ENCODE measurements at places on chromosomes 2 and 18.

DNA sequence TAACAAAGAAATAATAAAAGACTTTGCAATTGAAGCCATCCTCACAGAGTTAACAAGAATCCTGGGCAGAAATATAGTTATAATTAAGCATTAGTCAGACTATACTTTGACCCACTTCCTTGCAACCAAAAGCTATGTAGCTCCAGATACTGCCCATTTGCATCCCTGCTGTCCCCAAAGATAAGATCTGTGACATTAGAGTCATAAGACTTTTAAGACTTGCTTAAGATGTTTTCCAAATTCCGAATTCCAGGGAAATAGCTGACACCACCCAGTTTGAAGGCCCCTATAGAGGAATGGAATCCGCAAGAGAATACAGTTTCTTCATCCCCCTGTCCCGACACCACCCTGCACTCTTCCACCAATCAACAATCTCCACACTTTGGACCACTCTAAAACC lies 69.5 kb upstream of the TLK1 start:
- DNase-seq: no peak

- no peak for DNase-seq
Measured at GRCh38 chr2:27171351-27171848, 22.6 kb downstream of the TCF23 start.

DNA sequence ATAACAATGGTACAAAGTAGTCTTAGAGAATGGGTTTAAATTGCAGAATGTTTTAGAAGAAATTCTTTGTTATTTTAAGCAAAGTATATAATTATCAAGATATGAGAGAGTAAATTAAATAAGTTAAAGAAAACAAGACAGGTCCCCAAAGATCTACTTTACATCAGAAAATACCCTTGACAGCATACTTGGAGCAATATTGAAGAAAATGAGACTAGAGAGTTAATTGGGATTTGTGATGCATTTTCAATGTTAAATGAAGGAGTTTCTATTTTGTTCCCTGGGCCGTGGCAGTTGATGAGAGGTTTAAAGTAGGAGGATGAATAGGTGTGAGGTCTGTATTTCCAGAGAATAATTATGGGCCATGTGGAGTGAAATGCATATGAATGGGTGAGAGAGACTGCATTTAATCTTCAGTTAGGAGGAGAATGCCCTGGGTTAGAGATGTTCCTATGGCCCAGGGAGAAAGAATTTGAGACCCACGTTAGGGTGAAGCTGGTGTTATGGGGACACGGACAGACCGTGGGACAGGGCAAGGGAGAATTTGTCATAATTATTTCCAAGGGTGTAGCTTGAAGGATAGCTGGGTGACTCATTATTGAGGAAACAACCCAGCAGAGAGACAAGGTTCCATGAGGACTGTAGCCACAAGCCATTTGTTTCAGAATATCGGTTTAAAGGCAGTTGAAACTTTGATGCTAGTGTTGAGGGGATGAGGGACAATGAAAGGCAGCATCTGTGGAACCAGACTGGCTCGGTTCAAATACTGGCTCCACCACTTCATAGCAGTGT lies 22.7 kb downstream of the MGAT5 start:
- DNase-seq: no peak

- DNase-seq: no peak
Measured at GRCh38 chr2:169258045-169258601, 104.2 kb downstream of the LRP2 start.

DNA sequence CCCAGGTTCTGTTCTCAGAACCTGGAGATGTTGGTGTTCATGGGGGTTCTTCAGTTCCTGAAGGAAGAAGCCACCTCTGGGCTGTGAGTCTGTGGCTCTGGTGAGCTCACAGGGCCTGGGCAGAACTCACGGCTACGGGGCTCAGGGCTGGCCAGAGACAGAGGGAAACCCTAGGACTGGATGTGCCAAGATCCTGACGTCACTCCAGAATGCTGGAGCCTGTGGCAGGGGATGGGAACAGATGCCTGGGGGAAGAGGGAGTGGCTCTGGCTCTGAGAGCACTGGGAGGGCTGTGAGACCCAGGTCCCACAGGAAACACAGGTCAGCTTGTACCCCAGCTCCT lies at the start of gene OTOF:
Gene OTOF, minus strand, starts transcription at position 214 of the 343 bp plus-strand sequence.
- DNase-seq: no peak

GRCh38 chr18:78459668-78460067 lies 520.0 kb upstream of the SALL3 start:
- no peak for DNase-seq

GRCh38 chr2:189940913-189941312 lies 121.6 kb downstream of the MSTN start:
- no peak for DNase-seq

GRCh38 chr2:238379096-238379810 lies 47.5 kb upstream of the ASB1 start:
- DNase-seq: no peak

DNA sequence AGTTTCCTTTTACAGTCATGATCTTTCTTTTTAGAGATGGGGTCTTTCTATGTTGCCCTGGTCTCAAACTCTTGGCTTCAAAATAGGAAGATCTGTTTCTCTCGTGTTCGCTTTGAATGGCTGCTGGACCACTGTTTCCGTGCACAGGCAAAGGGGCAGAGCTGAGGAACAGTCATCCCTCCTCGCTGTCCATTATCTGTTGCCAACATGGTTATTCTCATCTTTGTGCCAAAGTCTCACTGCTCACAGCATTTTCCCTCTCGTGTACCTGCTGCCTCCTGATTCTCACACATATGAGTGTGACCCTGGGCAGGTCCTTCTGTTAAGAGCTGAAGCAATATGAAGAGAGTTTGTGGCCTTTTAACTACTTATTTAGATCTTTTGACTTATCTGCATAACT lies 28.0 kb upstream of the CCNYL1 start:
- DNase-seq: no peak

- DNase-seq: no peak
Measured at GRCh38 chr18:35139517-35139916, 98.3 kb downstream of the MAPRE2 start.

GRCh38 chr2:21656330-21657075 lies 532.7 kb downstream of the TDRD15 start:
- DNase-seq: no peak

DNA sequence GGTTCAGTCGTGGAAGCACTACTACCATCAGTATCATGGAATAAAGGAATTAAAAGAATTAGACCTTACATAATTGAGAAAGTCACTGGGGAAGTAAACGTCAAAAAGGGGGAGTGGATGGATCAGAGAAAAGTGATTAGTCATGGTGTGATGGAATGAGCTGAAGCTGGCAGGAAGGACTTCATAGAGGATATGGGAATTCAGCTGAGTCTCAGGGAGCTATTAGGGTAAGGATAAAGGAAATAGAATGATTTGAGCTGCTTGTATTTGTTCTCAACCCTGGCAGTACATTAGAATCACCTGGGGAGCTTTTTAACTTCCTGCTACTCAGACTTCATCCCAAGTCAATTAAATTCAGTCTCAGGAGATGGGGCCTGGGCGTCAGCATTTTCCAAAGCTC lies 53.4 kb upstream of the SETBP1 start:
- DNase-seq: no peak

- DNase-seq: no peak
Measured at GRCh38 chr2:103284750-103285149, 522.9 kb downstream of the TMEM182 start.

DNA sequence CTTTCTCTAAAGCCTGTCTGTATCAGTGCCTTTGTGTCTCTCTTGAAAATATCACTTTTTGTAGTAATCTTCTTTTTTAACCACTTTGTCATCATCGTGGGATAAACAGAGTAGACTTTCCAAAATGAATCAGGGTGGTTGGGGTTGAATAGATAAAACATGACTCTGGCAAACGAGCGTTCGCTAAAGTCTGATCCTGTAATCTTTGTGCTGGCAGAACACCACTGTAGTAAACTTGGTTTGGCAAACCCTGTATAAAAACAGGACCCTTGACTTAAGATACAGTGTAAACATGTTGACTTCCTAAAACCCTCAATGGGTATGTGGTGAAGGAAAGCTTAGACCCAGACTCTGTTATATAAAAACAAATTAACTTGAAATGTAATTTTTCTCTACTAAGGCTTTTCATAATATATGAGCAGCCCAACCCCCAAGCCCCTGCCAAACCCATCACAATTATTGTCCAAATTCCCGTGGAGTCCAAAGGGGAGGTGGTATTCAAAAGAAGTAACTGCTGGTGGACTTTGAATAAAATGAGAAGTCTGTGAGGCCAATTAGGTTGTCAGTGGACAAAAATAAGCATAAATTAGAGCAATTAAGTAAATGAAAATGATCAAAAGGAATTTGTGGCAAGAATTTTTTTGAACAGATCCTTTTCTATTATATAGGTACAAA lies 52.2 kb downstream of the COLEC12 start:
- DNase-seq: no peak
